Stimulated activated CD8-positive, alpha-beta memory T cell treated with anti-CD3 and anti-CD28 coated beads, Interleukin-4, amount 100 ng/mL, for 24 hours (primary cell): ENCODE measurements at places on chromosomes 11 and 22.

- no peak for DNase-seq
Measured at GRCh38 chr11:77672264-77672663, 34.7 kb upstream of the CLNS1A start.

DNA sequence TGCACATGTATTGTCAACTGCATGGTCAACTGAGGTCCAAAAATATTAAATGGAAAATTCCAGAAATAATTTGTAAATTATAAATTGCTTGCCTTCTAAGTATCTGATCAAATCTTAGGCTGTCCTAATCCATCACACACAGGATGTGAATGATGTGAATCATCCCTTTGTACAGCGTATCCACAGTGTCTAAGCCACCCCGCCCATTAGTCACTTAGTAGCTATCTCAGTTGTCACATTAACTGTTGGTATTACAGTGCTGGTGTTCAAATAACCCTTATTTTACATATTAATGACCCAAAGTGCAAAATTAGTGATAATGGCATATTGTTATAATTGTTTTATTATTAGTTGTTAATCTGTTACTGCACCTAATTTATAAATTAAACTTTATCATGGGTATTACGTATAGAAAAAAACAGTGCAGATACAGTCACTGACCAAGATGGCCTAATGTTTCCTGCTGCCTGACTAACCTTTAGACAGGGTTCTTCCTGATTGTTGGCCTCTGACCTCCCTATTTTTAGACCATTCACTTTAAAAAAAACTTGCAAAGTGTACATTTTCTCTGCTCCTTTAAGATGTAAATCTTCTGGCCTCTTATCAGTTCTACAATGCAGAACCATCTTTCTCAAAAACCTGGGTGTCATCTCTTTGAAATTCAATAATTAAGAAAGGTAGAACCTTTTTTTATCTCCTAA, 2.9 kb upstream of the SVIP start:
- DNase-seq: no peak

DNA sequence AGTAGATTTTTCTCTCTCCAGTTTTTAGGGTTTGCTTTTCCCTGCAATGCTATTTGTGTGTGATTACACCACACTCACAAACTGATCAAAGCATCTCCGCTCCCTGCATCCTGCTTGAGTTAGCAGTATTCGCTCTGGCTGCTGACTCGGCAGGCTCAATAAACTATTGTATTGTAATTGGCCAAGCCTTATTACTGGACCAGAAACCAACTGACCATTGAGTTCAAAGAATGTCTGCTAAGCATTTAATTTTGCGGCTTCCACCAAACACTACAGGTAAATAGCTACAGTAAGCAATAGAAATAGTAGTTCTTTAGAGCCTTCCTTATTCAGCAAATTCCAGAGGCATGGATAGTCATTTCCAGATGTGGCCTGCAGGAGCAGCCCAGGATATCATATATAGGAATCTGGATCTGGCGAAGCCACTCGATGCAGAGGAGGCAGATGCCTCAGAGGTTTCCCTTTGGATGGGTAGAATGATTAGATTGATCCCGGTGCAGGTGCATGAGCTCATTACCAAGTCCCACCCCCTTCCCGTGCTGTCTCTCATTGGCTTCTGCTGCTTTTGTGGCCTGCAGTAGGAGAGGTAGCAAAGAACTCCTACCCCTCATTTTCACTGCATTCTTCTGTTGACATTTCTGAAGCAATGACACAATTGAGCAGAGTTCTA, 77.3 kb downstream of the COMMD9 start:
- no peak for DNase-seq

GRCh38 chr11:35148163-35148837, 9.3 kb downstream of the CD44 start:
- no peak for DNase-seq

GRCh38 chr11:64451856-64452255, 92.9 kb downstream of the RPS6KA4 start:
- no peak for DNase-seq

DNA sequence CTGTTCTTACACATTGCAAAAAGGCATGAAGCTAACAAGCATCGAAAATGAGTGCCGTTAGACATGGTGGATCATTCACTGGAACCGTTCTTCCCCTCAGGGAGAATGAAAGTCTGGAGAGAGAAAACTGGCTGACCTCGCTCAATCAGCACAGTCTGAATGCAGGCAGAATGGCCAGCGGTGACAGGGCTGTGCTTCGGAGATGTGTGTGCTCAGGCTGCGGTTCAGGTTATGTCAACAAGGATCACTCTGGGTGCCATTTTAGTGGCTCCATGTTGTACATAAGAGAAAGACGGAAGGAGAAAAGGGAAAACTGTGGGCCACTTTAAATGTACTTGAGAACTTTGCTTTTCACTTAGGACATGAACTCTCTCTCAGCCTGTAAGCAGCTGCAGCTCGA, 749.8 kb upstream of the ARHGAP42 start:
- DNase-seq: no peak

GRCh38 chr11:127073621-127074020, 73.1 kb upstream of the KIRREL3 start:
- DNase-seq: no peak

DNA sequence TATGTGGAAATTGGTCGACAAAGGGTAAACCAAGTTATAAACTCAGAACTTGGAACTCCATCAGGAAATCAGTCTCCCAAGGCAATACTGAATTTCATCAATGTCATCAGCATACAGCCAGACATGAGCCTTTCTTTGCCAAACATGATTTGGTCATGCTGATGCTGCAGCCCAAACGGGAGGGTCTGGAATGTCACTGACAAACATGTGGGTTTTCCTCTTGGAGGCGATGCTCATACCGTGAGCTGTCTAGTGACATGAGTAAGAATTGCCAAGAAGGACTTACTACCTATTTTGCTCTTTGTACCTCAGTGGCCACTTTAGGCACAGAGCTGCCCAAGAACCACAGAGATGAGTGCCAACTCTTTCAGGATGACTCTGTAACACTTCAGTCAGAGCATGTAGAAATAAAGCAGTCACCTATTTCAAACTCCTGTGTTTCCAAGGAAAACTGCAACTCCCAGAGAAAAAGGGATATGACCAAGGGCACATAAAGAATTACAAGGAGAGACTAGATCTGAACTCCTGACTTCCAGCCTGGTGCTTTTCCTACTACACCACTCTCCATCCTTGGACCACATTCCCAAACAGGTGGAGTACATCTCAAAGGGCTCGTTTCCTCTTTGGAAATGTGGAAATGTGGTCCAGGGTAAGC, 24.3 kb upstream of the MRGPRX2 start:
- no peak for DNase-seq

GRCh38 chr11:10725114-10725906, 25.7 kb upstream of the CTR9 start:
- DNase-seq: no peak

DNA sequence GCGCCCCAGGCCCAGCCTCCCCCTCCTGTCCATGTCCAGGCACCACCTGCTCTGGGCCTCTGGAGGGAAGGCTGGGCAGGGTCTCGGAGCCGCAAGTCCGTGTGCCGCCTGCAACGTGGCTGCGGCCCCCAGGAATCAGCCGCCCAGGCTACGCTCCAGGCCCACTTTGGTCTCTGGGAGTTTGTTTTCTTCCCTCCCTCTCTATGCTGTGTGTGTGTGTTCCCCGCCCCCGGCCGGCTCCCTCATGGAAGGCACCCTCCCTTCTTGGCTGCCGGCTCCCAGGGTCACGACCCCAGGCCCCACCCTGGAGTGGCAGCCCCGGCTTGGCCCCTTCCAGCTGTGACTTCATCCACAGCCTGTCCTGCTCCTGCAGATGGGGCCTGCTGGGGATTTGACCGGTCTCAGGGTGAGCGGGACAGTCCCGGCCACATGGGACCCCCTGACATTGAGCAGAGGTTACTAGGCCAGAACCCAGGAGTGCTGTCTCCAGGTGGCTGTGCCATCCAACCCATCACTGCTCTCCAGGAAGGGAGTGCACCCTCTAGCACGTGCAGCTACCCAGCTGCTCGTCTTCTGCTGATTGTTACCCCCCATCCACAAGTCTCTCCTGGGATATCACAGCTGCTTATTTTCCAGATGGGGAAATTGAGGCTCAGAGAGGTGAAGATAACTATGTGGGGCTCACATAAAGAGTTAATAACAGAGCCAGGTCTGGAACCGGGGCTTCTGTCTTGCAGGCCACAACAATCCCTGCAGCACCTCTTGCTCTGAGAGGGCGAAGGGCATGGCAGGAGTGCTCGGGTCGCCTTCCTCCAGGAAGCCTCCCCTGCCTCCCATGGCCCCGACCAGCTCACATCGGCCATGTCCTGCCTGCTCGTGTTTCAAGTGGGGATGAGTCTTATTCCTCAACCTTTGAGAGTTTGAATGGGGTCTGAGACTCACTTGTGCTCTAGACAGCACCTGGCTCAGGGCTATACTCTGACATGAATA, 2.8 kb upstream of the LIF start:
- DNase-seq: no peak

GRCh38 chr11:117730208-117730800, 66.7 kb downstream of the DSCAML1 start:
- no peak for DNase-seq

- no peak for DNase-seq
Measured at GRCh38 chr22:37318364-37319109, 36.2 kb downstream of the CYTH4 start.

- DNase-seq: no peak
Measured at GRCh38 chr11:93392867-93393266, 62.3 kb downstream of the DEUP1 start.
